ENCODE measurements at places on chromosomes 12 and 14.

- DNase-seq, result no peak
These were observed 279.6 kb downstream of the PDZRN4 start for GRCh38 chr12:41467591-41468325.

DNA sequence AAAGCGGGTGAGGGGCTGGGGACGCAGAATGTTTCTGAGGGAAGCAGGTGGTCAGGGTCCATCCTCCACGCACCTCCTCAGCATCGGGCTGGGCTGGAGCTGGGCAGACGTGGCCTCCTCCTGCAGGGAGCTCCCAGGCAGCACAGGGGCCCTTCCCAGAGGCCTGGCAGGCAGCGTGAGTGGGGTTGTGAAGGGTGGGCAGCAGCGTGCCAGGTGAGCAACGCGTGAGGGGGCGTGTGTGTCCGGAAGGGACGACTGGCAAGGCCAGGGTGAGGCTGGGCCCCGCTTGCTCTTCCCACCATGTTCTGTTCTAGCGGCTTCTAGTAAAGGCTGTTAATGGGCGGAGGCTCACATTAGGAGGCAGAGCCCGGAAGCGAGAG is 17.1 kb downstream of the ANKRD9 start:
- DNase-seq, result no peak

GRCh38 chr14:24392325-24393091 is 6.3 kb upstream of the NYNRIN start:
- no peak for DNase-seq

GRCh38 chr12:49084438-49084837 is 10.2 kb downstream of the DHH start:
- no peak for DNase-seq

DNA sequence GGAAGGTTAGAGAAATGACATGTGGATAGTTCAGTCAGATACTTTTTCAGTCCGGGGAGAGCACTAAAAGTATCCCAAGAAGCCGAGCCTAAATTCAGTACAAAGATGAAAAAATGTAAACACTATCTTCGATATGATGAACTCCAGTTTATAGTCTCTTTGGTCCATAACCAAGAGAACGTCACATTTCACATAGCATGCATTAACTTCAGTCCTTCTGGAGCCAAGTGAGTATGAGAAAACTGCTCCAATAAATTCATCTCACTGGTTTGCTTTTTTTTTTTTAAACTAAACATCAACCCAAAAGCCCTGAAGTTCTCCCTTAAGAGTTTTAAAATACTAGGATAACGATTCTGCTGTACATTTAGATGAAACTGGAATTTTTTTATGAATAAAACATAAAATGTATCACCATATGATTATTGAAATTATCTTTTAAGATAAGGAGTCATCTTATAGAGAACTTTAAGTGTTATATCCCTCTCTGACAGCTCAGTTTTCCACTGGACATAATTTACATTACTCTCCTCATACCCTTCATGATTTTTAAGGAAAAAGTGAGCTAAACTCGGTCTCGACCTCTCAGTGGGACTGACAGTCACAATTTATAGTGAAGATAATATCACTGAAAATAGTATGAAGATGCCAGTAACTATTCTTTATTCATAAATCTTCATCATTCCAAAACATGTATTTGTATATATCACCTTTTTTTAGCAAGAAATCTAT is 841.5 kb upstream of the FLRT2 start:
- no peak for DNase-seq

GRCh38 chr12:68641138-68641537 is 30.4 kb downstream of the RAP1B start:
- DNase-seq, result no peak

GRCh38 chr14:65304239-65304638 is 108.3 kb upstream of the FUT8 start:
- DNase-seq, result no peak

GRCh38 chr14:24179961-24180796 is 8.3 kb downstream of the REC8 start:
- DNase-seq, result no peak

- no peak for DNase-seq
These were observed 205.4 kb upstream of the PRMT8 start for GRCh38 chr12:3285570-3285969.

- DNase-seq, result no peak
These were observed 29.8 kb upstream of the DLGAP5 start for GRCh38 chr14:55221186-55221585.

DNA sequence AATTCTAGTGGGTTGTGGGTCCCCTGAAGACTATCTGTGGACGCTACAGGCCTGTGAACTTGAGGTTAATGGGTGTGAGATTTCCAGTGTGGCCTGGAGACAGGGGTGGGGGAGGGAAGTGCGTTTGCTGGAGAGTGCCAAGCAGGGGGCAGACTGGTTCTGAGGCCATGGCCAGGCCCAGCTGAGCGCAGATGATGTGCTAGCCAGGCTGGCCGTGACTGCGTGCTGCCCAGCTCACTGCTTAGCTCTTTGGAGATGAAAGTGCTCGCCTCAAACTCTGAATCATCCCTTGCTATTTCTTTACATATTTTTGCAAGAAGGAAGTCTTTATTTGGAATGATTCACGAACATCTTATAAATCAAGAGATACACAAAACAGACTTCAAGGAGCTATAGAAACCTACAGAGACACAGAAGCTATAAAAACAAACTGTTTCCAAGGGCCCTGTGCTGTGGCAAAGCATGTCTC is 75.2 kb upstream of the PLEKHG3 start:
- no peak for DNase-seq

DNA sequence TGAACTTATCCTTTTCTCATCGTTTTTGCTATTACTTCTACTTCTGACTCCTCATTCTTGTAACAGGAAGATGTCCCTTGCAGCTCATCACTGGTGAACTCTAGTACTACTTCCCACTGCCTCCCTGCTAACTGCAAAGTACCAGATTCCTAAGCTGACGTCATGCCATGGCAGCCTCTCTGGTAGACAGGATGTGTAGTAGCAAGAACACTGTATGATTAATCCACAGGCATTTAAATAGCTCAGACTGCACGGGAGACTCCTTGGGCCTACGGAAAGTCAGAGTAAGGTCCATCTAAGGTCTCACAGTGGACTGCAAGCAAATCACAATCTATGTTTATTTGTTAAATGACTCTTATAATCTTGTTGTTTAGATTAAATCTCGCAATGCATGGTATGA is 43.5 kb downstream of the DNAI7 start:
- no peak for DNase-seq

DNA sequence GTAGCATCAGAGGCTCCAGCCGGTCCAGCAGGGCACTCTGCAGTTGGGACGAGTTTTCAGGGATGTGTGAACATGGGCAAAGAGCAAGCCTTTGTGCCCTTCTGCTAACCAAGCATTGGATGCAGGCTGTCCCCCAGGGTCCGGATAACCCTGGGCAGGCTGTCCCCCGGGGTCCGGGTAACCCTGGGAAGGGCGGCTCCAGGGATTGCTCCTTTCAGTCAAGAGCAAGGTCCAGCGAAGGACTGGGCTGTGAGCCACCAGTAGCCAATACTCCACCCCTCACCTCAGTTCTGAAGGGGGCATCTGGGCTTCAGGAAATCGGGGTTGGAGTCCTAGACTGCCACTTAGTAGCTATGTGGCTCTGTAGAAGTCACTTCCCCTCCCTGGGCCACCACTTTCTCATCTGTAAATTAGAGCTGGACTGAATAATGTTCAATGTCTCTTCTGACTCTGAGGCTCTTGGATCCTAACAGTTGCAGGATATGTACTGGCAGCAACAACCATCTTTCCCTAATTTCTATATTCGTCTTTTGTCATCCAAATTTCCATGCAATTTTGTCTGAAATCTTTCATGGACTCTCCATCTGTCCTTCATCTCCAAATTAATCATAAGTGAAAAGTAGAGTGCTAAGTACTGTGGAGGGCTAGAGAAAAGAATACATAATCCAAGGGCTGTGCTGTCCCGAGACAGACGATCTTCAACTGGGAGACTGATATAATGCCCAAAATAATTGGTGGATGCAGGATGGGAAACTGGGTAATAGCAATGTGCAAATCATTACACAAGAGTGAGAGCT is 137.4 kb upstream of the NTF3 start:
- no peak for DNase-seq

DNA sequence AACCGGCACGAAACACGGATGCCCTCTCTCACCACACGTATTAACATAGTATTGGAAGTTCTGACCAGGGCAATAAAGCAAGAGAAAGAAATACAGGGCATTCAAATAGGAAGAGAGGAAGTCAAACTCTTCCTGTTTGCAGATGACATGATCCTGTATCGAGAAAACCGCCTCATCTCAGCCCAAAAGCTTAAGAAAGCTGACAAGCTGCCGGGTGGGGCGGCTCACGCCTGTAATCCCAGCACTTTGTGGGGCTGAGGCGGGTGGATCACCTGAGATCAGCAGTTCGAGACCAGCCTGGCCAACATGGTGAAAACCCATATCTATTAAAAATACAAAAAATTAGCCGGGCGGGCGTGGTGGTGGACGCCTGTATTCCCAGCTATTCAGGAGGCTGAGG is 17.7 kb downstream of the OR6S1 start:
- DNase-seq, result no peak

- no peak for DNase-seq
These were observed 159.5 kb downstream of the BRMS1L start for GRCh38 chr14:35985474-35986218.

DNA sequence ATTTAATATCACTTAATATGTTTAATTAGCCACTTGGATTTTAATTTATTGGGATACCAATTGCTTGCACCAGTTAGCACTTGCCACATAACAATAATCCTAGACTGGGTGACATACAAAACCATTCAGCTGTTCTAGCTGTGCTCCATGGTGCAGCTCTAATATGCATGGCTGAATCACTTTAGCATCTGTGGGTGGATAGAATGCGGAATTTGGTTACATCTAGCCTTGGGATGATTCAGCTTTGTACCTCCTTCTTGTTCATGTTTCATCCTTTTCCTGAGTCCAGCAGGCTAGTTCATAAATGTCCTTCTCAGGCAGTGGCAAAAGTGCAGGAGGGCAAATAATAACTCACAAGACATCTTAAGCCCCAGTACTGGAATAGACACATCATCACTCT is 1263.0 kb downstream of the LRFN5 start:
- DNase-seq, result no peak

DNA sequence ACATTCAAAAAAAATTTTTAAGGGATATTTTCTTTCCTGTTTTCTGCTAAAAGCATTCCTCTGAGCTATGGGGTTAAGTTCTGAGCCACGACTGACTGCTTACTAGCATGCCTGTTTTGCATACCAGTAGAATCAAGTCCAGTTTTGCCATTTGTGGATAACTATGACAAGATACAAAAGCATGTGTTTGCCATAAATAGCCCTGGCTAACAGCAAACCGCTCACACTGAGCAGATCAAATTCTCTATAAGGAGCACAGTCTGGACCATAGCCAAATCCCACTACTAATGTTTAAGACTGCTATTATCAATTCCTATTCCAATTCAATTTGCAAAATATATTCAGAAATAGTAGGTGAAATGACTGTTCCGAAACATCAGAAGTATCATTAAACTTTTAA is 3.2 kb downstream of the CFL2 start:
- DNase-seq, result no peak

GRCh38 chr14:95421741-95422140 is 94.7 kb downstream of the SYNE3 start:
- no peak for DNase-seq

DNA sequence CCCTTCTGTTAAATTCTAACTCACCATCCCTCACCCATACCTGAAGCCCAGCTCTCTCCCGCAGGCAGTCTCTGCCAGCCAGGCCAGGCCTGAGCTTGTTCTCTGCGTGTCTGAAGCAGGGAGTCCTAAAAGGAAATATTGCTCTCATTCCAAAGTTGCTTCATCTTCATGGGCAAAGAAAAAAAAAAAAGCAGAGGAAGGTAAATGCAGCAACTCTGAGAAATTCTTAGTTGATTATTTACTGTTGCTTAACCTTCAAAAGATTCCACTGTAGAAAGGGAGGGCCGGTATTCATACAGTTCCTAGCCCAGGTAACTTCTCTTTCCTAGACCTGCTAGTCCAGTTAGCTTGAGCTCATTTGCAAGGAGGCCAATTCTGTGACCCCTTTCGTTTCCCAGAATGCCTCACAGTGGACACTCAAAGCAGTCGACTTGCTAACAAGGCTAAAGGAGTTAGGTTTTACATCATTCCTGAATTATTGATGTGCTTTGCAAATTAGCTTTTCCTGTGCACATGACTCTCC is 193.5 kb upstream of the EEA1 start:
- no peak for DNase-seq

GRCh38 chr12:58608711-58609110 is 311.6 kb downstream of the LRIG3 start:
- no peak for DNase-seq

GRCh38 chr12:72406111-72406510 is 133.9 kb downstream of the TRHDE start:
- no peak for DNase-seq

DNA sequence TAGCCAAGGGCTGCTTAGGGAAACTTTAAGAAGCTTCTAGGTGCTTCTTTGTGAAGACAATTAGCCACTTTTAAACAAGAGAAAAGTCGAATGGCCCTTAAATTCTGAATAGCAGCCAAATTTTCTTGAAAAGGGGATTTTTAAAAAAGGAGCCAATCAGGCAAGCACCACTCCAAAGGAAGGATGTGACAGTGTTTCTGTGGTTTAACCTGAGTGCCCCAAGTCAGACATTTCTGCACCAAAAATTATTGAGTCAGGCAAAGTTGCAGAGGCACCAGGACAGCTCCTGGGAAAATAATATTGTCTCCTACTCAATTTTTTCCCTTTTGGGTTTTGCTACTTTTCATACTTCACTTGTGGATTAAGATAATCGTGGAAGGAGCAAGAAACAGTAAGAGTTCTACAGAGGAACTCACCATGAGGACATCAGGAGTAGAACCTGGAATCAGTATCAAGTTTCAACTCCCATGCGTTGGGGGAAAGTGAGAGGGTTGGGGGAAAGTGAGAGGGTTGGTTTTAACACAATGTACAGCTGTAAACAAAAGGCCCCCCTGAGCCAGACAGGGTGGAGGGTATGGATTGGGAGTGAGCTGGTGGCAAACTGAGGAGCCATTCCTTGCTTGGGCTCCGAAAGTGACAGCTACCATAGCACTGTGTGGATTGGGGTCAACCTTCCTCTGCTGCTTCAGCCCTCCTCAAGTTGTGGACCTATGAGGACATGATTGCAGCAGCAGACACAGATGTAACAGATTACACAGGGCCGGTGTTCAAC is 90.8 kb downstream of the SLC38A1 start:
- no peak for DNase-seq

GRCh38 chr14:54567639-54568561 is 972 bp downstream of the SAMD4A start:
- peak; percentile 47 for DNase-seq

DNA sequence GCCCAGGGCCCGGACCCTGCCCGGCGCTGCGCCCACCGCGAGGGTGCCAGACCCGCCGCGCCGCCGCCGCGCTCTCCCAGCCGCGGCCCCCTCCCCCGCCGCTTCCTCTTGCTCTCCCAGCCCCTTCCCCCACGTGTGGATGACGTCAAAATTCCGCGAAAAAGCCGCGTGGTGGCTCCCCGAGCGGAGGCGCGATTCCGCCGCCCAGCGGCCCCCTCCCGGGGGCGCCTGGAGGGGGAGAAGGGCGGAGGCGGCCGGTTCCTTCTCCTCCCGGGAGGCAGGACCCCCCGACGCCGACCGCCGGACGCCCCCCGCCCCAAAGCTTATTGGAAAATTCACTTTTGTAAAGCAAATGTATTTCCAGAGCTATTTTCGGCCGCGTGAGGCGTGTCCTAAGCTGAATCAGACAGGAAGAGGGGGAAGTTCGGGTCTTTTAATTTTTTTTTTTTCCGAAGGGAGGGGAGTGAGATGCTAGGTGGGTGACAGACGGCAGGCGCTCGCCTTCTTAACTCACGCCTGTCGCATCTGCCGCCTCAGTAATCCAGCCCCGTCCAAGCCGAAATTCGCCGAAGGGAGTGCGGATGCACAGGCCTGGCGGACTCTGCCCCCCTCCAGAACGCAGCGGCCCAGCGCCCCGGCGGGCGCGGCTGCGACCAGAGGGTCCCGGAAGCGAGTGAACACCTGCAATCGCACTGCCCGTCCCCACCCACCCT is 4.1 kb upstream of the CCND2 start:
- DNase-seq, result peak; percentile 84

Data from activated B cell treated with CpG ODN at 0.5 μM for 24 hours (primary cell).